ENCODE measurements at places on chromosomes 2 and 18.
A peak's percentile ranks its signal among the peaks of the same experiment; 100 is the strongest.

GRCh38 chr2:11407413-11407812 is 58.5 kb downstream of the E2F6 start:
- DNase-seq: no peak

DNA sequence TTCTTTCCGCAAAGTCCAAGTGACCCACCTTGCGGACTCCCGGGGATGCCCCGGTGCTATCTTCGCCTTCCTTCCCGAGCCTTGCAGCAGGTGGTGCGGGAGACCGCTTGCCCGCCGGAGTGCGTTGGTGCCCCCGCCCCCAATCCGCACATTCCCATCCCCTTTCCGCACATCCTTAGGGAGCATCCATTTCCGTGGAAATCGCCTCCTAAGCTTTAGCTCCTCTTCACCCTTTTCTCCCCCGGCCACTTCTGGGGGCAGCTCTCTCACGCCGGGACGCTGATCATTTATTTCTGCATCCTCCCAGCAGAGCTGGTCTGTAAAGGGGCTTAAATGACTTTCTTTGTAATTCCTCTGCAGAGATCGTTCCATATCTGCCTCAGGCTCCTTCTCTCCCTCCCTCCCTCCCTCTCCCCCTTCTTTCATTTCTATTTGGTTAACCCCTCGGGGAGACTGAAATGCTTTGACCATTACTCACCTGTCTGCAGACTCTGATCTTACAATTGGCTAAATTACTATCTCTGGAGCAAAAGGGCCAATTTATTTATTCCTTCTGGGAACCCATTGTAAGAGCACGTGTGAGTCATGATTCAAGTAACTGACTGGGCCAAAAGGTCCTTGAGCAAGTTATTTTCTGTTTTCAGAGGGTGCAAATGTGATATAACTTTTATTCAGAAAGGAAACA is 1.3 kb upstream of the LYPD1 start:
- no peak for DNase-seq

DNA sequence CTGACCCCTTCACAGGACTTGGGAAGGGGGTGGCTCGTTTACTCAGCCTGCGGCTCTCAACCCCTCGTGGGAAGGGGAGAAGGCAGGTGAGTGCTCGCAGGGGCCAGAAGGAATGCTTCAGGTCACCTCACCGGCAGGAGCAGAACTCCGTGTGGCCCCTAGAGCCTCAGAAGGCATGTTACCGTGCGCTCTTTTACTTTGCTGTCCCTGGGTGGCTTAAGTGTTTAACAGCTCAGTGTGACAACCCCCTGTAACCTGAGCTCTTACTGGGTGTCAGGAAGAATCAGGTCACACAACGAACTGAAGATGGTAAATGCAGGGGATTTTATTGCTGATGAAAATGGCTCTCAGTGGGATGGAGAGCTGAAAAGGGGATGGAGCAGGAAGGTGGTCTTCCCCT is 1235.4 kb downstream of the LRP1B start:
- DNase-seq: no peak

- DNase-seq: no peak
Observed at GRCh38 chr18:61891894-61892293, 913 bp downstream of the RNF152 start.

- no peak for DNase-seq
Observed at GRCh38 chr2:101030866-101031554, 28.9 kb downstream of the RPL31 start.

- peak; percentile 44 for DNase-seq
Observed at GRCh38 chr2:218418717-218419458, at the start of gene VIL1. VIL1 (plus strand) TSS chr2:218419123; CDS start chr2:218423779, 4,656 bp downstream.
